Ovary (tissue), 10 donors: ENCODE measurements at places on chromosomes 1 and 21. TPM values are rescaled to one million over a fixed set of nuclear protein-coding genes. Genes with fewer than 3 reads are reported as not detected.

DNA sequence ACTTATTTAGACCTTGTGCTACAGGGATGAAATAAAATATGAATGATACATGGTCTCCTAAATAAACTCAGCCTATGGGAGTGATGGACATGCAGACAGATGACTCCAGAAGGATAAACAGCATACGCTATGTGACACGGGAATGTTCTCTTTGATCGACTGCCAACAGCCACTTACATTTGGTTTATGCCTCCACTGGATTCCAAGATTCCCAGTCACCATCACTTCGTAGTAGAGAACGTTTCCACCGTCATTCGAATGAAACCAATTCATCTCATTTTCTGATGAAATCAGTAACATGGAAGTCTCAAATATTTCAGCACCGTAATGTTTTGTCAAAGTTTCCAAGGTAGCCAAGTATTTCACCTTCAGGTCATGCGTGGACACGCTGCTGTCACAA lies 99.7 kb downstream of the JAK1 start:
- no peak for DNase-seq

- no peak for DNase-seq
Measured at GRCh38 chr1:60560701-60561100, 487.1 kb upstream of the C1orf87 start.

DNA sequence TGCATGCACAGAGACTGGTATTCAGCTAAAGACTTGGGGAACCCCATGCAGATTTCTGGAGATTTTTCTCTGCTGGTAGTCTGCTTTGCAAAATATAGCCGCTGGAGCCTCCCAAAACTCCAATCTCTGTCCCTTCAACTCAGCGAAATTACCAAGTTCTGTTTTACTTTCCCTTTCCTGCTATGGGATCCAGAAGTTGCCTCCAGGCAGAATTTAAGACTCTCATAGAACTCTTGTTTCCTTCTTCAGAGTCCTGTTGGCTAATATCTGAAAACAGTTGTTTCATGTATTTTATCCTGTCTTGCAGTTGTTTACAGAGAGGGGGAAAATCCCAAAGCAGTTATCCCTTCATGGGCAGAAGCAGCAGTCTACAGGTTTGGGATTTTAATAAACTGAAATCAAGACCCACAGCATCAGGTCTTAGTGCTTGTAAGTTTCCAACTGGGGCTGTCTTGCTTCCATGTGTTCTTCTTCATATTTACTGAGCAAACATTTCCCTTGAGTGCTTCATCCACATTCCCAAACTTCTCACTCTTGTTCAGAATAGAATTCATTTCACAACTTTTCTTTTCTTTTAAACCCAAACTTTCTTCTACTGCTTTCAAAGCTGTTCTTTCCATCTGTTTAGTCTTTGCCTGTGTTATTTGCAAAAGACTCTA lies 221.3 kb upstream of the DMRTA2 start:
- DNase-seq, result no peak

DNA sequence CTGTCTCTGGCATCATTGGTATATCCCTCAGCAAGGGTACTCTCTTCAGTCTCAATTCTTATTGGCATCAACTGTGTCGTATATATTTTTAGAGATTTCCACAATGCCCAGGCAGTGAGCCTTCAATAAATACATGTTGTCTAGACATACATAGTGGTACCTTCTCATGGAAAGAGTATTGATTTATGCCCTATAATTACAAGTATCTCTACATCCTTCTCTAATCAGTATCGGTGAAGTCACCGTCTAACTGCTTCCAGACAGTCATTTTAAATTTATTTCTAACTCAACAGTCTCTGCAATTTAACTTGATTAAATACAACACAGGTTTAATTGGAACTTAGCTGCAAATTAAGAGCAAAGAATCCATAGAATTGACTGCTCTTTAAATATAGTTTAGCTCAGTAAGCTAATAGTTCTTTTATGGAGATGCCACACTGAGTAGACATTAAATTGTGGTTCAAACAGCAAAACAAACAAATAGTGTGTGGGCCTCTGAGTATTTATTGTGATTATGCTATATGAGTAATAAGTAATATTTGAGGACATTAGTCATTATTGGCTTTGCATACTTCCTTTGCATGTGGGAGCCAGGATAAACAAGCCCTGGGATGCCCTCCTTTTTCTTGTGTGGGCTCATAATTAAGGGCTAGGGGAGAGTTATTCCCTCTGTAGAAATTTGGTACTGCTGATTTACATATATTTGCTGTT lies 126.9 kb upstream of the DUSP10 start:
- DNase-seq, result no peak

DNA sequence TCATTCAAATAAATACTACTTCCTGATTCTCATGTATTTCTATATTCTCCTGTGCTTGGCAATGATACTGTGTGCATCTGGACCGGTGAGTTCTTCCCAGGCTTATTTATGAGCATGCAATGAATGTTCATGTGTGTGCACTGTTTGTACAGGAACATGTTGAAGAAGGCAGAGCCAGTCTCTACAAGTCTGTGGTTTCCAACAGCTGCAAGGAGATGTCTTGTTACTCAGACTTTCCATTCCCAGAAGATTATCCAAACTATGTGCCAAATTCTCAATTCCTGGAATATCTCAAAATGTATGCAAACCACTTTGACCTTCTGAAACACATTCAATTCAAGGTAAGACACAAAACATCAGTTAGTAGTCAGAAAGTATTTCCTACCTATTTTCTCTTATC lies 19.1 kb downstream of the FMO1 start:
- DNase-seq, result no peak

- DNase-seq, result no peak
Measured at GRCh38 chr1:117572546-117572945, 33.3 kb upstream of the TENT5C start.

DNA sequence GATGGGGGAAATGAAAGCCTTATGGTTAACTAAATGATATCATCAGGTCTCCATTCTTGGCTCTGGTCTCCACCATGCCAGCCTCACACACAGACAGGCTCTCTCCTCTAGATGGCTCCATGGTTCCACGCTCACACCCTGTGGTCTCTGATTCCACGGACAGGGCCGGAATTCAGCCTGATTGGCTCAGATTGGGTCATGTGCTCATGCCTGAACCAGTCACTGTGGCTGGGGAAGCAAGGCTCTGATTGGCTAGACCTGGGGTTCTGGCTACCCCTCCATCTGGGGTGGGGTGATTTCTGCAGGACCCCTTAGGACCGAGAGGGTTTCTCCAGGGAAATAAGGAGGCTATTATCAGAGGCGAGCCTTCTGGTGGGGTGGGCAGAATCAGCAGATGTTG lies 277.0 kb downstream of the PTPRU start:
- no peak for DNase-seq

GRCh38 chr1:15336866-15337265 lies 72.8 kb upstream of the EFHD2 start:
- DNase-seq, result no peak

DNA sequence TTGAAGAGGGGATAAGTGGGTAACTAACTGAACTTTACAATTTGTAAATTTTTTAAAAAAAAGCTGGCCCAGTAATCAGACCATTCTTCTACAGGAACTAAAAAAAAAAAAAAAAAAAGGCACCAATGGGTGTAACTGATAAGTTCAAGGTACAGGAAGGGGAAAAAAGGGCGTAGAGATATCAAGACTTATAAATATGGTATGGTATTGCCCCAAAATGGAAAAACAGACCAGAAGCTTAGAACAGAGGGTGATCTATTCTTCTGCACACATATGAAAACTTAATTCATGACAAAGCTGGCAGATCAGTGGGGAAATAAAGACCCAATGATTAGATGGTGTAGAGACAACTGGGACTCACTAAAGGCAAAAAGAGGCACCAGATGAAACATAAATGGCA lies 58.9 kb downstream of the LHX4 start:
- DNase-seq, result no peak

- no peak for DNase-seq
Measured at GRCh38 chr1:238343852-238344251, 453.1 kb upstream of the ZP4 start.

DNA sequence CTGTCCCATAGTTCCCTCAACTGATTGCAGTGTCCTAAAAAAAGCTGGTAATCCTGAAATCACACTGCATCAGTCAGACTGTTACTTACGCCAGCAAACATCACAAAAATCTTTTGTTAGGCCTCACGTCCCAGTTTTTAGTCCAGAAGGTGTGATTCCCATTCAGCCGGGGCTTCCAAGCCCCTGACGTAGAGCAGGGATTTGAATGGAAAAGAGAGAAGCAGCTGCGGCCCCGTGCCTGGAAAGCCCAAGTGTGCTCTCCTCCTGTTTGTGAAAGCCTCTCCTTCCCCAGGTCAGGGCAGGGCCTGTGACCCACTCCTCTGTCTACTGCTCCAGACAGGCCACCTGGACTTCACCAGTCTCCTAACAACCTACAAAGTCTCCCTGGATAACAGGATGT lies 20.7 kb downstream of the KCNA10 start:
- no peak for DNase-seq

The TAS1R1 gene
- polyA plus RNA-seq, result not detected

The LRRC42 gene
- 22.3 TPM for polyA plus RNA-seq
